Fibroblast of skin of right quadriceps (primary cell): ENCODE measurements at places on chromosomes 13 and 19.
A peak's percentile ranks its signal among the peaks of the same experiment; 100 is the strongest.

- peak; percentile 56 for DNase-seq
Measured at GRCh38 chr19:17121736-17122293, 46.2 kb downstream of the MYO9B start.

GRCh38 chr19:29311191-29311790 is 98.3 kb upstream of the UQCRFS1 start:
- DNase-seq = no peak

DNA sequence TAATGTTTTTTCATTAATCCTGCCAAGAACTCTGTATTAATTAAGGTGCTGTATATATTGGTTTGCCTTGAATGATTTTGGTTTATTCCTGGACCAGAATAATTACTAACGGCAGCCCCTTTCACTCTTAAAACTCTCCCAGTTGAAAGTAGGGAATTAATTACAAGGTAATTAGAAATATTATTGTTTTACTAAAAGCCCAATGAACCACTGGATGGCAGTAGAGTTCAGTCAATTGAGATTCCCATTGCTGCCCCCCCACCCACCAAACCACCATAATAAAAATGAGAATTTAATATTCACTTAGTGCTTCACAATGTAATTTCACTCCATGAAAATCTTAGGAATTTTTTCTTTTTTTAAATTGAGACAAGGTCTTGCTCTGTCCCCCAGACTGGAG is 13.7 kb downstream of the WBP4 start:
- peak; percentile 29 for DNase-seq

DNA sequence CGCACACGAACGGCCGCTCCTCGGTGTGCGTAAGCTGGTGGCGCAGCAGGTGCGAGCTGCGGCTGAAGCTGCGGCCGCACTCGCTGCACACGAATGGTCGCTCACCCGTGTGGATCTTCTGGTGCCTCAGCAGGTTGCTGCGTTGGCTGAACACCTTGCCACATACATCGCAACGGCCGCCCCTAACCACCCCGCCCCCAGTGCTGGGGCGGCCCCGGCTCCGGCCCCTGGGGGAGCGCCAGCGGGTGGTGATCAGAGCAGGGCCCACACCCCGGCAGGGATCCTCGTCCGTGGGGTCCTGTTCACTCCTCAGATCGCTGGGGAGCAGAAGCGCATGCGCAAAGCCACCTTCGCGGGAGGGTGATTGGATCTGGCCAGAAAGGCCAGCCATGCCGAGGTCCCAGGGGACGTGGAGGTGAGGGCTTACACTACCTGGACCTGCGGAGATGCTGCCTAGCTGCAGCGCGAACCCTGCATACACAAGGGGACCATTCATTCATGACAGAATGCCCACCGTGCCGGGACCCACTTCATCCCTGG is 4.7 kb upstream of the UBE2M start:
- no peak for DNase-seq

GRCh38 chr13:22107549-22107948 is 436.7 kb downstream of the FGF9 start:
- no peak for DNase-seq

DNA sequence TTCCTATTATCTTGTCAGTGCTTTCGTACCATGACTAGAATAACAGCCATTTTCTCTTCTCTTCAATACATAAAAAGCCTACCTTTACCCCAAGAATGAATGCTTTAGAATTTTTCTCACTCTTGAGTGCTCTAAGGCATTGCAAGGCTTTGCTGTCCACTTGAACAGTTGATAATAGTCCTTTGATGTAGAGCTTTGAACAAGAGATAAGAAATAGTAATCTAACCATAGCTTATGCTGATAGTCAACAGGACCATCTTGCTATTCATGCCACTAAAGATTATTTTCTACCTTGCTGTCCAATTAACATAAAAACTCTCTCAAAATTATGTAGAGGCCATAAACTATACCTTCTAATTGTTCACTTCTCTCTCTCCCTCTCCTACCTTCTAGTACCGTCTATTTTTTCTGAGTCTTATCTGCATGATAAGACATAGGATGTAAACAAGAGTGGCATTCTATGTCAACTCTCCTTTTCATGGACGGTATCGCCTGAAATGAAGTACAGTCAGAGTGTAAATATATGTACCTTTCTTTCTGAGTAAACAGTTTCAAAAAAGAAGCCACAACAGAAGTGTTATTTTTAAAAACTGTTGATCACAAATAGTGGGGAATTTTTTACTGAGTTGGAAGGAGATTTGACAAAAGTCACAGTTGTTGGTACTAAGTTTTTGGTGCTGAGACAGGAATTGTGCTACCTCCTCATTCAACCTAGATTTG is 297.9 kb downstream of the NDFIP2 start:
- no peak for DNase-seq

DNA sequence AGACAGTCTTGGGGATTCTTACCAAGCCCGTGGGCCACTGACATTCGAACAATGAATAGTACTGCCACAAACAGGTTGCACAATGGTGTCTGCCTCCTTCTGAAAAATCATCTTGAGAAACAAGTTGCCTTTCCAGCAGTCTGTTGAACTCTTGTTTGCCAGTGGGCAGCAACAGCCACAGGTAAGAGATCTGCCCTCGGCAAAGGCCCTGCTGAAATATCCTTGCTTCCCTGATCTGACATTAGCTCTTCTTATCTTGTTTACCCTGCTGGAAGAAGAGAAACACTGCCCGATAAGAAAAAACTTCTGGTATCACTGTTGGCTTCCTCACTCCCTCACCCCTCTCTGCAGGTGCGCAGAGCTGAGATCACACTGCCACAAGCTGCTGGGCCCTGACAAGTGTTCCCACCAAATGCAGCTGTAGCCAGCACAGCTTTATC is 2.0 kb downstream of the DOCK9 start:
- DNase-seq = no peak

GRCh38 chr13:111114362-111115060 is 599 bp upstream of the ARHGEF7 start:
- DNase-seq = peak; percentile 21

DNA sequence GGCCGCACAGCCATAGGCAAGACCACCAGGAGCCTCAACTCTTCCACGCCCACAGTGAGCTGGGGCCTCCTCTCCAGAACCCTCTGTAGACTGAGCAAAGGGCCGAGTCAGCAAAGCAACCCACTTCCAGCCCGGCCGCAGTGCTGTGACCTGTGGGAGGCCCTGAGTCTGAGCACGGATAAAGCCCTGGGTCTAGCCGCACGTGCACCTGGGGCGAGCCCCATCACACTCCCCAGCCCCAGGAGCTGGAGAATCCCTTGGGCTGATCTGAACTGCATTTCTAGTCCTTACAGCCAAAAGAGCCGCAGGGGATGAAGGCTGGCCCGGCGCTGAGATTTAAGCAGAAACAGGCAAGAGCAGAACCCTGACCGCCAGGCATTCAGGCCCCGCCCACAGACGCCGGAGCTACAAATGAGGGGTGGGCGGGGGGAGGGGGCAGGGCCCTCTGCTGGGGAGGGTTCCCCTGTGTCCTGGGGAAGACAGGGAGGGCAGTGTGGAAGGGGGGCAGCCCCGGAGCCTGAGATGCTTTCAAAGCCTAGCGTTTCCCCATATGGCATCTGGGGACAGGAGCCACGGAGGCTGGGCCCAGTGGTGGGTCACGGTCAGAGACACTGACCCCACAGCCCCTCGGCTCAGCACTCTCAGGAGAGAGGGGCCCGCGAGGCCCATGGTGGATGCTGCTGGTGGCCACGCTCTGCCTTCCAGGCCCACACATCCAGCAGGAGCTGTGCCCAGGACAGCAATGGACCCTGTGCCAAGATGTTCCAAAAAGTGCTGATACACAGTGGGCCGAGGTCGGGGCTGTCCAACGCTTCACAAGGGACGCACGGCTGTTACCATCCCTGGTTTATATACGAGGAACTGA is 4.9 kb downstream of the TMEM259 start:
- no peak for DNase-seq

DNA sequence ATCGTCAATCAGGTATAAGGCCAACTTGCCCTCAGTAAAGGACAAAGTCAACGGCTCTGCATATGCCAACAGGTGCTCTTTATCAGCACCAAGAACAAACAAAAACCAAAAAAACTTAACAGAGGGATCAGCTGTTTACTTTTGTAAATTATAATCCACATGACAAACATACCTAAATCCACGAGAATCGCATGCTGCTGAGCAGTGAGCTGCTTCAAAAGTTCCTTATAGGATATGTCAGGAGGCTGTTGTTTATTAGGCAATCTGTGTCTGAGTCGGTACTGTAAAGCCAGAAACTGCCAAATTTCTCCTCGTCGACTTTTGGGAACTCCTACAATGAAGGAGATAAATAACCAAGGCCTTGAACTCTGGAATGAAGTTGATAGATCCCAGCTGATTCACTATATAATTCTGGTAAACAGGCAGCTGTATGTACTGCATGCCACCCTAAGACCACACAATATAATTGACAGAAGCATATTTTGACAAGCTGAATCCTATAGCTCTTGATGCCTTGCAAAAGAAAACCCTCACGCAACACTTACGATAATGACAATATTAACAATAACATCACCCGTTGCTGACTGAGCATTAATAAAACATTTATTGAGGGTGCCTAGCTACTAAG is 179.8 kb downstream of the TBC1D4 start:
- no peak for DNase-seq

DNA sequence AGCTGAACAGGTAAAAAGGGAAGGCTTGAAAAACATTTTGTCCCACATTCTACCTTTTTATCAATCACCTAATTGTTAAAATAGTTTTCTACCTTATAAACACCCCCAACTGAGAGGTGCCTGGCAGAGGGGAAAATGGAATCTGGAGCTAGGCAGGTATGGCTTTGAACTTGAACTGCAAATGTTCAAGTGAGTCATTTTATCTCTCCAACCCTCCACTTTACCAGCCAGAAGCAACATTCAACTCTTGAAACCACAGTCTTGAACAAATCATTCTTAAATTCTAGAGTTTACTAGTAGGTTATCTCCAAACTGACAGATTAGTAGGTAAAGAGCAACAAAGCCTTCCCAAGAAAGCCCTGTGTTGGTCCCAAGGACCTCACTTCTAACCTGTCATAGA is 116.9 kb downstream of the ABCC4 start:
- no peak for DNase-seq

DNA sequence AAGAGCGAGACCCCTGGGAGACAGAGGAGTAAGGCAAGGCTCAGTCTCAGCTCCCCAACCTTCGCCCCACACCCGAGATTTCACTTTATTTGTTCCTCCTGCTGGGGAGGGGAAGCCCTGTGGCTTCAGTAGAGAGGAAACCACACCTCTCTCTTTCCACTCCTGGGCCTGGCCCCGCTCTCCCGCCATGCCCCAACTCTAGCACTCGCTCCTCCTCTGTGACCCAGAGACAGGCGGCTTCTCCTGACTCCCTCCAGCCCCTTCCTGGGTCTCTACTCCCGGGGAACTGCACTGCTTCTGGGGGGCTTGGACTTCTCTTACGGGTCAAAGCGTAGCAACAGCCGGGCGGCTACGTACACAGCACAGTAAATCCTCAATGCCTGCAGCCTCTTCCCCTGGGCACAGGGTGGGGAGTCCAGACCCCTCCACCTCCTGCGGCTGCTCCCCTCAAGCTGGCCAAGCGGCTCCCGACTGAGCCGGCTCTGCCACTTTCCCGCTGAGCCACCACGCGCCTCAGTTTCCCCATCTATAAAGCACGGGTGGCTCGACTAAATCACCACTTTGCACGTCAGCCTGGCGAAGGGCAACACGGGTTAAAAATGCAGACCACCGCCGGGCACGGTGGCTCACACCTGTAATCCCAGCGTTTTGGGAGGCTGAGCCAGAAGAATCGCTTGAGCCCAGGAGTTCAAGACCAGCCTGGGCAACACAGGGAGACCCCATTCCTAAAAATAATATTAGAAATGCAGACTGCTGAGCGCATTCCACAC is 1.4 kb downstream of the RNF126 start:
- no peak for DNase-seq

- DNase-seq = peak; percentile 96
Measured at GRCh38 chr13:37173214-37173613, 67.8 kb upstream of the CSNK1A1L start.

GRCh38 chr13:114027046-114027715 is 53.3 kb upstream of the C13orf46 start:
- DNase-seq = no peak

DNA sequence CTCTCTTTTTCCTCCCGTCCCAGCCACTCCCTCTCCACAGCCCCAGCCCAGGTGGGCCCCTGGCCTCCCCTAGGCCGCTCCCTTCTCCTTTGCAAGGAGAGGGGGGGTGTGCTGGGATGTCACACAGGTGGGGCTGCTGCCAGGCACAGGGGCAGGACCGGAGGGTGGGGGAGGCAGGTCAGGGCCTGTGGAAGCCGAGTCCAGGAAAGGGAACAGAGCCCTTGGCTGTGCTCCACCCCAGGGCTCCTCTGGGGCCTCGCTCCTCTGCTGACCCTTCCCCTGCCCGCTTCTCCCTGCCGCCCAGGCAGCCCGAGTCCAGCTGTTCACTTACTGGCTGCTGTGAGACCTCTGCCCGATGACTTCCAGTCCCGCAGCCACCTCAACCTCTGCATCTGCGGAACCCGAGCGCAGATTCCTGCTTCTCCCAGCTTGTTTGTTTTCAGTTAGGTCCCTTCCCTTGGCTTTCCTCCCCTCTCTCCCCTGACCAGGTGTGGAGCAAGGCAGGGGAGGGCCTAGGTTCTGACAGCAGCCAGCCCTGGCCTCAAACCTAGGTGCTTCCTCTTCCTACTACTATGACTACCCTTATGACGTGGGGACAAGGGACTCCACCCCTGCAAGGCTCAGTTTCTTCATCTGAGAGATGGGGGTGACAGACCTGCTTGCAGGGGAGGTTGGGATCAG is 850 bp upstream of the KLK11 start:
- no peak for DNase-seq

DNA sequence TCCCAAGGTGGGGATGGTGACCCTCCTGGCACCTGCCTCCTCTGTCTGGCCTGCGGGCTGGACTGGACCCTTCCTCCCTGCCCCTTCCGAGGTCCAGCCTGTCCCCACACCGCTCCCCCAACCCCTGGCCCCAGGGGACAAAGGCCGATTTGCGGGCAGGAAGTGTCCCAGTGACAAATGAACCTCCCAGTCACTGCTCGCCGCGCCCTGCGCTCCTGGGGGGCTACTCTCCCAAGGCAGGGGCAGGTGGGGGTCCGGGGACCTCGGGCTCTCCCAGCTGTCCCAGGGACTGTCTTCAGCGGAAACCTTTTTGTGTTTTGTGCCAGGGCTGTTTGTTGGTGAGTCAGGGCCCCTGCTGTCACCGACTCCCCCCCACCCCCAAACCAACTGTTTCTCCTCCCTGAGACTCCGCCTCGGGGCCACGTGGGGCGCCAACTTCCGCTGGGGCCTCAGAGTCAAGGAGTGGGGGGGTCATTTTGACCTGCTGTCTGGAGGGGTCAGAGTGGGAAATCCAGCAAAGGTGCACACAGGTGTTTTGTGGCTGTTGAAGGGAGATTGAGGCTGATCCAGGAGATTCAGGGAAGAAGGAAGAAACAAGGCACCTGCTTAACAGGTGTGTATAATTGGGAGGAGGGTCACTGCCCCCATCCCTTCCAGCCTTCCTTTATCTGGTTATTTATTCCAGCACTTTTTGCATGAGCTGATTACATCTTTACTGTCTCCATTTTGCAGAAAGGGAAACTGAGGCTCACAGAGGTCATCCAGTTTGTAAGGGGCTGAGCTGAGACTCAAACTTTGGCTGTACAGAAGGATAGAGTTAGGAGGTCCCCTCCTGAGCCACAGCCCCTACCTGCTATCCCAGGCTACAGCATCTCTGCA is 831 bp downstream of the PGPEP1 start:
- DNase-seq = peak; percentile 42

GRCh38 chr13:46032341-46032740 is 20.2 kb downstream of the ZC3H13 start:
- DNase-seq = peak; percentile 14
